ENCODE measurements at places on chromosomes 12 and 14.

GRCh38 chr14:104788161-104788818, 7.3 kb downstream of the AKT1 start:
- no peak for DNase-seq

DNA sequence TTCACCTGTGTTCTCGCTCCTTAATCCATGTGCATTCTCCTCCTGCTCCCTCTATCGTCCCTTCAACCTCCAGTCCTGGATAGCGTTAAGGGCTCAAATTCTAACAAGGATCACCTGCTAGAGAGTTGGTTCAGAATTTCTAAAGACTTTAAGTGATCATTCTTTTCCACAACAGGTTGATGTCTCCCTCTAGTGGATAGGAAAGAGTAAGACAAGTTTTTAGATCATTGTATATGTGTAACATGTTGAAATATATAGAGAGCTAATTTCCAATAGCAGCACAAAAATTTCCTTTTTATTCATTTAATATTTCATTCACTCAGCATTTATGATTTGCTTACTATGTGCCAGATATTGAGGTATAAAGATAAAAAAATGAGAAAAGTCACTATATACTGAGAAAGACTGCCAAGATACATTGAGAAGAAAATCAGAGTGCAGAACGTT, 9.3 kb upstream of the ESR2 start:
- peak; percentile 37 for DNase-seq

DNA sequence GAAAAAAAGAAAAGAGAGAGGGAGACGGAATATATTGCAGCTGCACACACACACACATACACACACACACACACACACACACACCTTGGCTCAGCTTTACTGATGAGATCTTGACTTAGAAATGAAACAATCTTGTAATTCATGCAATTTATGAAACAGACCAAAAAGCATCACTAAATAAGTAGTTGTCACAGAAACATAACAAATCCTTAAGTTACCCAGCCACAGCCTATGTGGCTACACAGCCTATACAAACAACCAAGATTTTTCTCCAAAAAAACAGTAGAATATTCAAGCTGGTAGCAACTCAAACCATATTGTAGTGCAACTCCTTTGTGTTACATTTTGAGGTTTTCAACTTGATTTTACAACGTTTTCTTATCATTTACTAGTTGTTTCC, 37.9 kb upstream of the GNG2 start:
- no peak for DNase-seq

GRCh38 chr14:71142375-71143038, 235.2 kb downstream of the PCNX1 start:
- DNase-seq, result peak; percentile 78

- DNase-seq, result no peak
These were observed 35.2 kb upstream of the PTGR2 start for GRCh38 chr14:73816393-73816816.

GRCh38 chr12:8687846-8688601, 9.8 kb upstream of the RIMKLB start:
- DNase-seq, result peak; percentile 63

GRCh38 chr14:74821267-74821915, 54.6 kb downstream of the PROX2 start:
- no peak for DNase-seq

DNA sequence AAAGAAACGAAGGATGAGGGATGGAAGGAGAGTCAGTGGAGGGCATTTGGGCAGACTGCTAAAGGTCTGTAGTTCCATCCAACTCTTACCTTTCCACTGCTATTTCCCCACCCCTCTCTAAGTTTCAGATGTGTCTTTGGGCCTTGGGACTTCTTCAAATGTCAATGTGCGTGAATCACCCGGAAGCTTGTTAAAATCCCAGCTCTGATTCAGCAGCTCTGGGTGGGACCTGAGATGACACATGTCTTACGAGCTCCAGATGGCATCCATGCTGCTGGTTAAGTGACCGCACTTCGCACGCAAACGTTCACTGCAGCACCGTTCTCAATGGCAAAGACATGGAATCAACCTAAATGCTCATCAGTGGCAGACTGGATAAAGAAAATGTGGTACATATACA, 309.9 kb downstream of the VRK1 start:
- no peak for DNase-seq

DNA sequence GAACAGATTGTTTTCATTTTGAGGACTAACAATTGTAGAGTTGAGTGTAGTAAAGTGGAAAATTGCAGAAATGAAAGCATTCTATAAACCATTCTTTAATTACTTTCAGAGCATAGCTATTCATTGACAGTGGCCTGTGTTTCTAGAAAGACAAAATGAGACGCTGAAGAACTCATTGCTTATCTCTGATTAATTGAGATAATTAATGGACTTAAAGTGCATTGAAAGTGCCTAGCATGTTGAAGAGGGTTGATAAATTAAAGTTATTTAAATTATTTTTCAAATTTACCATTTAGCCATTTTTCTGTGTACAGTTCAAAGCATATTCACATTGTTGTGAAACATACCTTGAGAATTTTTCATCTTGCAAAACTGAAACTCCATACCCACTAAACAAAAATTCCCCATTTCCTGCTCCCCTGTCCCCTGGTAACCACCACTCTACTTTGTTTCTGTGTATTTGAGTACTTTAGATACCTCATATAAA, 57.4 kb downstream of the DAAM1 start:
- no peak for DNase-seq

DNA sequence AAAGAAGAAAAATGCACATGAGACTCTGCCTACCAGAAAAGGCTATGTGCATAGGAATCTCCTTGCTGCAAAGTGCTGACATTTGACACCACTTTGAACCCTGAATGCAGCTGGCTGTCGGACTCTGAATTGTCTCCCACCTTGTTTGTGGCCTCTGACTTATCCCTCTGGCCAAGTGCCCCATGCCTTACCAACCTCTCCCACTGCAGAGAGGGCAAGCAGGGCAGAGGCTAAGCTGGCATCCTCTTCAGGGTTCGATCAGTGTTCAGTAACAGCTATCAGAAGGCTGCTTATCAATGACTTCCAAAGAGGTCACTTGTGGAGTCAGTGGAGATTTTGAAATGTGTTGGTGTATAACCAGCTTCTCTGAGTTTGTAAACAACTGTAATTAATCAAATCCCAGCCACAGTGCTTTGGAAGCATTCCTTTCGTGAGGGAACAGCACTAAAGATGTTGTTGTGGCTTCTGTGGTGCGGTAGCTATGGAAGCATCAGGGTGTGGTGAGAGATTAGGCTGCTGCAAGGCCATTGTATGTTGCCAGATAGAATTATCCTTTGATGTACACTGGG, 22.6 kb upstream of the BMP4 start:
- no peak for DNase-seq

DNA sequence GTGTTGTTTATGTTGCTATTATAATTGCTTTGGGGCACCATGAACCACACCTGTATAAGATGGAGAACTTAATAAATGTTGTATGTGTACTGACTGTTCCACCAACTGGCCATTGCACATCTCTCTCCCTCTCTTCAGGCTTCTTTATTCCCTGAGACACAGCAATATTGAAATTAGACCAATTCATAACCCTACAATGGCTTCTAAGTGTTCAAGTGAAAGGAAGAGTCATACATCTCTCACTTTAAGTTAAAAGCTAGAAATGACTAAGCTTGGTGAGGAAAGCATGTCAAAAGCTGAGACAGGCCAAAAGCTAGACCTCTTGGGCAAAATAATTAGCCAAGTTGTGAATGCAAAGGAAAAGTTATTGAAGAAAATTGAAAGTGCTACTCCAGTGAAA, 373.3 kb downstream of the RGS6 start:
- DNase-seq, result no peak

GRCh38 chr12:57521525-57522010, 1.1 kb upstream of the MBD6 start:
- no peak for DNase-seq

DNA sequence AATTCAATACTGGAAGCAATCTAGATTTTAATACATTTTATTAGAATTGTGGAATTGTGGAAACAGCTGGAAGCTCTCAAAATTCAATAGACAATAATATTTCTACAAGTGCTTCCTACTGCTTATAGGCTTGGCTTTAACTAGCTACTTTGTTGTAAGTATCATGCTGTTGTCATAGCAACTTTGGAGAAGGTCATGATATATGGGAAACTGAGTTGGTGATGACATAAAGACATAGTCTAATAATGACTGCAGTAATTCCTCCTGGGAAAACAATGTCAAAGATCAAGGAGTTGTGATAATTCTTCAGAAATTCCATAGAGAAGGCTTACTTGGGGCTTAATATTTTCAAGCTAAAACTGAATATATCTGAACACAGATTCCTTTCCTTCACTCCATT, 266.6 kb downstream of the KIF21A start:
- DNase-seq, result no peak

GRCh38 chr12:106138633-106139421, at the start of gene NUAK1:
NUAK1 (minus strand) TSS chr12:106138954; CDS start chr12:106138653, 301 bp downstream.
- no peak for DNase-seq

DNA sequence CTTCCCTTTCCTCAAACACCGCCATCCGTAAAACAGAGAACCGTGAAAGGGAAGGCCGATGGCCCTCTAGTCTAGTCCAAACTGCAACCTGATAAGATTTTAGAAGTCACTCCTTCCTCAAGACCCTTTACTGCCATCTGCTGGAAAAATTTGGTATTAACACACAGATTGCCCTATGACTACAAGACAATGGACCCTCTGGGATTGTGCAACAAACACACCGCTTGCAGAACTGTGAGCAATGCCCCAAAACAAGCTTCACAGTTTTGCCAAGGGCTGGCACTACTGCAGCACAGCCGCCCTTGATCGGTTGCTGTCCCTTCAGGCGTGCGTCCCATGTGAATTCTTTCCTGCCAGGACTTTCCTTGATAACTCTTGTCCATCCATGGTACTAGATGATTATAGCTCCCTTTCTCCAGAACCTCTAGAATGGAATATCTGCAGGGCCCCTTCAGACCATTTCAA, 23.1 kb downstream of the LLPH start:
- DNase-seq, result peak; percentile 94

DNA sequence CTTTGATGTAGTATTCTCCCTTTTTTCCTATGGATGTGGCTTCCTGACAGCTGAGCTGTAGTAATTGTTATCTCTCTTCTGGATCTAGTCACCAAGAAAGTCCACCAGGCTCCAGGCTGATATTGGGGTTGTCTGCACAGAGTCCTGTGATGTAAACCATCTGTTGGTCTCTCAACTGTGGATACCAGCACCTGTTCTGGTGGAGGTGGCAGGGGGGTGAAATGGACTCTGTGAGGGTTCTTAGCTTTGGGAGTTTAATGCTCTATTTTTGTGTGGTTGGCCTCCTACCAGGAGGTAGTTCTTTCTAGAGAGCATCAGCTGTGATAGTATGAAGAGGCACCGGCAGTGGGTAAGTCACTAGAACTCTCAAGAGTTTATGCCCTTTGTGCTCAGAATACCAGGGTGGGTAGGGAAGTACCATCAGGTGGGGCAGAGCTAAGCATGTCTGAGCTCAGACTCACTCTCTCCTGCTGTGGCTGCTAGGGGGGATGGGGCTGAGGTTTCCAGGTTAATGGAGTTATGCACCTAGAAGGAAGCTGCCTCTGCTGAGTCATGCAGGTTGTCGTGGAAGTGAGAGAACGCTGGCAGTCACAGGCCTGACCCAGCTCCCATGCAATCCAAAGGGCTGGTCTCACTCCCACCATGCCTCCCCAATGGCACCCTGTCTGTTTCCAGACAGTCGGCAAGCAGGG, 3.0 kb upstream of the TAS2R14 start:
- DNase-seq, result no peak

GRCh38 chr12:88360343-88360742, 218.2 kb downstream of the TMTC3 start:
- no peak for DNase-seq

DNA sequence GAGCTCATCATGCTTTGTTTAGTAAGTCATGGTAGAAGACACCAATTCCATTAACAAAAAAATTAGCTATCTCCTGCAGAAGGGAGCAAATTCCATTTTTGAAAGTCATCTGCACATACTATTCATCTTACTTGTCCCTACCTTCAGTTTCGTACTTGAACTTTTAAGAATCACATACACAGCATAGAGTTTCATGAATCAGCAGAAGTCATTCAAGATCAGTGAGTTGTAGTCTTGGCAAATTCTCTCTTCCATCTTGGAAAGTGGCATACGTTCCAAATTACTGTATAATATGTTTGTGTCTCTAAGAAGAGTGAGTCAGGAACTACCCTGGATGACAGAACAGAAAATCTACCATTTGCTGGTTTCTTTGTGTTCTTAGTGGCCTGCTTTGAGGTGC, 14.1 kb downstream of the VRK1 start:
- DNase-seq, result no peak

DNA sequence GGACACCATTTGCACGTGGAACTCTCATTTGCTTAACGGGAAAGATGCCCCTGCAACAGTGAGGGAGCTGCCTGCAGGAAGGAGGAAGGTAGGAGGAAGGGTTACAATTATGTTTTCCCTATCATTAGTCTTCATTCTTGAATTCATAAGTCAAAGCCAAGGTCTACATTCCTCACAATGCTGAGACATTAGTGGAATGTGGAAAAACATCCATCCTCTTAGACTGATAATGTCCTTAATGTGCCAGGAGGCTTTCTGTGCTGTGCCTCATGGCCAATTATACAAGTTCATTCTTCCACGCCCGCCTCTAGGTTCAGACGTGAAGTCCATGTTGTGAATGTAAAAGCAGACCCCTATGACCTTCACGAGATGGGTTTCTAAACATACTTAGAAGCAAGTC, 1212.4 kb upstream of the TMEM132C start:
- no peak for DNase-seq

DNA sequence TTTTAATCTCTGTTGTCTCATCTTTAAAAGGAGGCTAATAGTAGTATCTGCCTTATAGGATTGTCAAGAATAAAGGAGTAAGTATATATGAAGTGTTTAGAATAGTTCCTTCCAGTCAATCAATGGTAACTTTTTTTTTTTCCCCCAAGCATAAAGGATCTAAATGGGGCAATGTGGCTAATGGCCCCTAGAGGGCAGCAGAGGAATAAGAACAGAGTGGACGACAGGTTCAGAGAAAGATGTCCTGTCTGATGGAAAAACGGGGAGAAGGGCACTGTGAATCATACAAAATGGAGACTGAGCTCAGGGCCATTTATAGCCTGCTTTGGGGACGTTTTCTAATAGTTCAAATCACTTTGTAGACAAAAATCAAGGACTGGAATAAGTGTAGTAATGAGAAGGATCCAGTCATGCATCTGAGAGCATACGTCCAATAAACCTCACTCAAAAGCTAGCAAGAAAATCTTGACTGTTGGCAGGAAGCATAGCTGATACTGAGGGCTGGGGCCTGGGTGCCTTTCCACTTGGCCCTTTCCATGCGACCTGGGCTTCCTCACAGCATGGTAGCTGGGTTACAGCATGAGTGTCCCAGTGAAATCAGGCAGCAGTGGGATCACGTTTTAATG, 51.3 kb downstream of the IFNG-AS1 start:
- peak; percentile 56 for DNase-seq

- peak; percentile 39 for DNase-seq
These were observed 1713.2 kb upstream of the FLRT2 start for GRCh38 chr14:83816761-83817160.

DNA sequence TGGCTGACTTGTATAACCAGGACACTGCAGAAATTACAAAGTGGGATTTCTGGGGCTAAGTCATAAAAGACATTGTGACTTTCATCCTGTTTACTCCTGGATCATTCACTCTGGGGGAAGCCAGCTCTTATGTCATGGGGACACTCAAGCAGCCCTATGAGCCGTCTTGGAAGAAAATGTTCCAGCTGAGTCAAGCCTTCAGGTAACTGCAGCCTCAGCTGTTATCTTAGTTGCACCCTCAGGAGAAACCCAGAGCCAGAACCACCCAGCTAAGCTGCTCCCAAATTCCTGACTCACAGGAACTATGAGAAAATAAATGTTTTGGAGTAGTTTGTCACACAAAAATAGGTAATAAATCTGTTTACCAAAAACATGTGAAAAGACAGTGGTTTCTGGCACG, 43.1 kb upstream of the GXYLT1 start:
- DNase-seq, result no peak
